ENCODE measurements at places on chromosomes 11 and 22.

DNA sequence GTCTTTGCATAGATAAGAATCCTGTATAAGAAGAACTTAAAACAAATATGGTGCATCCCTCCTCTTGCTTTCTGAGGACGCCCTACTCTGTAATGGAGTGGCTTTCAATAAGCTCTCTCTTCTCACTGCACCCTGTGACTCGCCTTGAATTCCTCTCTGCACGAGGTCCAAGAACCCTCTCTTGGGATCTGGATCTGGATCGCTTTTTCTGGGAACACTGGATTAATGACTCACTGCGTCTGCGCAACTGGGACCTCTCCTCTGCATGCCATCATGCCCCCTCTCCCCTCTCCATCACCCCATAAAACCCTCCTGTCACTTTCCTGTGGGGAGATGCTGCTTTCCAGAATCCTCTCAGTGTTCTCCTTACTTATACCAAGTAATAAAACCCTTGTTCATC lies 15.1 kb upstream of the CABP2 start:
- DNase-seq = no peak

GRCh38 chr11:67609316-67609715 lies 2.6 kb downstream of the NDUFV1 start:
- DNase-seq = no peak

DNA sequence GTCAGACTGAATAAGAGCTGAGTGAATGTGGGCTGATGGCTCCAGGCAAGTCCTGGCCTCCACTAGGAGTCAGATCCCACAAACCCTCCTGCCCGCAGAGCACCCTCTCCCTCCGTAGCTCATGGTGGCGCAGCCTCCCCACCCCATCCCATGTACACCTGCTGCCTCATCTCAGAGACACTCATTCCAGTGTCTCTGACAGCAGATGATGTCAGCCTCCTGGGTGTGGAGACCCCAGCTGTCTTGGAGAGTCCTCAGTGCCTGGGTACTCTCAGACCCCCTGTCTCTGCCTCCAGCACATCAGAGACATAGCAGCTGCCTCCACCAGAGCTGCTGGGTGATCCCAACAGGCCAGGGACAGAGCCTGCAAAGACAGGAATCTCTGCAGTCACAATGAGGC lies 9.5 kb downstream of the IGLL5 start:
- DNase-seq = no peak

DNA sequence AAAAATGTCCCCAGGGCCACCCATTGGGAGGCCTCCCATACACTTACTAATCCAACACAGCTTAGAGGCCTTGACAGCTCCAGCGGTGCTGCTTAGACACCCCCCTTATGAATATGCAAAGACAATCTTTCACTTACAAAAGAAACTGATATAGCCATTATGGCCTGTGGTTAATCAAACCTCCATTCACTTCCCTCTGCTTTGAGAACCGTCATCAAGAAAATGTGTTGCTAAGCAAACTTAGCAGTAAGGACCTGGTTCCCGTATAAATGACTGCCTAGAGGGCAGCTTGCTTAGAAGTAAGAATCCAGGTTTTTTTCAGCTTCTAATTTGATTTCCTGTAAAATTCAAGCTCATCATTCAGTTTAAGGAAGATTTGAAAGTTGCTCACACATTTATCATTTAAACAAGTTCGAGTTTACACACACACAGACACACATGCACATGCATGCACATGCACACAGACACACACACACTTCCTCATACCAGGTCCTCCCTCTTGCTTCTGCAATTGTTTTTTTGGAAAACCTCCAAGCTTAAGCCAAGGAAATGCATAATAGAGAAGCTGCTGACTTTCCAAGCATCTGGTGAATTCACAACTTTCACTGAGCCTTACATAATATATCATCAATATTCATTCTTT lies 137.7 kb upstream of the BLID start:
- no peak for DNase-seq

DNA sequence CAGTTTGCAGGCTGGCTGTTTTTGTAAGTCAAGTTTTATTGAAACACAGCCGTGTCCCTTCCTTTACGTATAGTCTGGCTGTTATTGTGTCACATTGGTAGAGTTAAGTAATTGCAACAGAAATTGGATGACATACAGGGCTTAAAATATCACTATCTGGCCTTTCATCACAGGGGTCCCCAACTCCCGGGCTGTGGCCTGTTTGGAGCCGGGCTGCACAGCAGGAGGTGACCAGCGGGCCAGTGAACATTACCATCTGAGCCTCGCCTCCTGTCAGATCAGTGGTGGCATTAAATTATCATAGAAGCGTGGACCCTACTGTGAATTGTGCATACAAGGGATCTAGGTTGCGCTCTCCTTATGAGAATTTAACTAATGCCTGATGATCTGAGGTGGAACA lies 31.7 kb downstream of the EXT2 start:
- no peak for DNase-seq

DNA sequence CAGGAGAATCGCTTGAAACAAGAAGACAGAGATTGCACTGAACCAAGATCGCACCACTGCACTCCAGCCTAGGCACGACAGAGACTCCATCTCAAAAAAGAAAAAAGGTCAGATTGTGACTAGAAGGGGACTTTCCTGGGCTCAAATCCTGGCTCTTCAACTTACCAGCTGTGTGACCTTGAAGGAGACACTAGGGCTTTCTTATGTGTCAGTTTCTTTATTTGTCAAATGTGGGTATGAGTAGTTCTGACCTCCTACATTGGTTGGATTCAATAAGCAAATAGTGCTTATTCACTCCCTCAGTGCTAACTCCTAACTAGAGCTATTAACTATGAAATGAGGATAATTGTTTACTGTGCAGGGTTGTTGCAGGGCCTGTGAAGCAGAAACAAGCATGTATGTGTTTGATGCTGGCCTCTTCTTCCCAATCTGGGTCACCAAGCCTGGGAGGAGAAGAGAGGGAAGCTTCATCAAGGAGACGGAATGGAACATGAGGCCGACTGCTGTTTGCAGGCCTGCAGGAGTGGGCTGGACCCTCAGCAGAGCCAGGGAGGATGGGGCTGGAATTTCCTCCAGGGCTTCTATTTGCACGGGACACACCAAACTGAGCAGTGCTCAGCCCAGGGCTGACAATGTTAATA lies 22.5 kb downstream of the RHOD start:
- no peak for DNase-seq

DNA sequence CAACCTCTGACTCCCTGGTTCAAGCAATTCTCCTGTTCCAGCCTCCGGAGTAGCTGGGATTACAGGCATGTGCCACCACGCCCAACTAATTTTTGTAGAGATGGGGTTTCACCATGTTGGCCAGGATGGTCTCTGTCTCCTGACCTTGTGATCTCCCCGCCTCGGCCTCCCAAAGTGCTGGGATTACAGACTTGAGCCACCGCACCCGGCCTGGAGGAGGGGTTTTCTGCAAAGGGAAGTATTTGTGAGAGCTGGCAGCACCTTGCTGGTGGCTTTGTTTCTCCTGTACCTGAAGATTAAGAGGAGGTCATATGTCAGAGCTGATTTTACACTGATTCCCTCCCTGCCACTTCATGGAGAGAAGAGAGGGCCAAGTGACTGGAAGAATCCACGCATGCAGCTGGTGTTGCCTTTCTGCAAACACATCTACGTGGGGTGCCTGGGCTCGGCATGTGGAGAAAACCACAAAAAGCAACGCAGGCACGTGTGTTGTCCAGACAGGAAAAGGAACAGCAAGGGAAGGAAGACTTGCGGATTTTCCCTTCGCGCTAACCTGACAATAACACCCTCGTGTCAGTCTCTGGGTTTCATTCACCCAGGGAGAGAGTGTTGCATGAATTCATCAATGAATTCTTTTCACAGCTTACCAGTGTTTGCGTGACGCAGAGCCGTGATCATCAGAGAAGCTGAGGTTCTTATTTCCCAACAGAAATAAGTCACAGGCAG lies 61.9 kb downstream of the TSPAN18 start:
- DNase-seq = no peak

- no peak for DNase-seq
Measured at GRCh38 chr11:62138630-62139425, 15.0 kb downstream of the INCENP start.

DNA sequence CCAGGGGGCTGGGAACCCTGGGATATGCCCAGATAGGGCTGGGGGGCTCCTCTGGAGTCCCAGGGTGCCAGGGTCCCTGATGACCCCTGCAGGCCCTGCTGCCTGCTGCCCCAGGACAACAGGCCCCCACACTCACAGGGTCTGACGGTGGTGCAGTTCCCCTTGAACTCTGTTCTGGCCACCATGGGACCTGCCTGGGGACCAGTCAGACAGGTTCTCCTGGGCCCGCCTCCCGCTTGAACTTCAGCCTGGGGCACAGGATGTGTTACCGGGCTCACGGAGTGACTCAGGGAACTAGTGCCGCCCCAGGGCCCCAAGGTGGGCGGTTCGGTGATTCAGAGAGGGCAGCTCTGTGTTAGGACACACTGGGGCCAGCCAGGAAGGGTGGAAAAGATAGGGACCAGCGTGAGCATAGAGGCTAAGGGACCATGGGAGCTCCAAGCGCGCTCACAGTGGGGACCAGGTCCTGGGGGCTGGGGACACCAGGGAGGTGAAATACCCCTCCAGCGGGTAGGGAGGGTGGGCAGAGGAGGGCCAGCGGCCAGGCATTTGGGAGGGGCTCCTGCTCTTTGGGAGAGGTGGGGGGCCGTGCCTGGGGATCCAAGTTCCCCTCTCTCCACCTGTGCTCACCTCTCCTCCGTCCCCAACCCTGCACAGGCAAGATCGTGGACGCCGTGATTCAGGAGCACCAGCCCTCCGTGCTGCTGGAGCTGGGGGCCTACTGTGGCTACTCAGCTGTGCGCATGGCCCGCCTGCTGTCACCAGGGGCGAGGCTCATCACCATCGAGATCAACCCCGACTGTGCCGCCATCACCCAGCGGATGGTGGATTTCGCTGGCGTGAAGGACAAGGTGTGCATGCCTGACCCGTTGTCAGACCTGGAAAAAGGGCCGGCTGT lies 21.5 kb upstream of the TXNRD2 start:
- no peak for DNase-seq

DNA sequence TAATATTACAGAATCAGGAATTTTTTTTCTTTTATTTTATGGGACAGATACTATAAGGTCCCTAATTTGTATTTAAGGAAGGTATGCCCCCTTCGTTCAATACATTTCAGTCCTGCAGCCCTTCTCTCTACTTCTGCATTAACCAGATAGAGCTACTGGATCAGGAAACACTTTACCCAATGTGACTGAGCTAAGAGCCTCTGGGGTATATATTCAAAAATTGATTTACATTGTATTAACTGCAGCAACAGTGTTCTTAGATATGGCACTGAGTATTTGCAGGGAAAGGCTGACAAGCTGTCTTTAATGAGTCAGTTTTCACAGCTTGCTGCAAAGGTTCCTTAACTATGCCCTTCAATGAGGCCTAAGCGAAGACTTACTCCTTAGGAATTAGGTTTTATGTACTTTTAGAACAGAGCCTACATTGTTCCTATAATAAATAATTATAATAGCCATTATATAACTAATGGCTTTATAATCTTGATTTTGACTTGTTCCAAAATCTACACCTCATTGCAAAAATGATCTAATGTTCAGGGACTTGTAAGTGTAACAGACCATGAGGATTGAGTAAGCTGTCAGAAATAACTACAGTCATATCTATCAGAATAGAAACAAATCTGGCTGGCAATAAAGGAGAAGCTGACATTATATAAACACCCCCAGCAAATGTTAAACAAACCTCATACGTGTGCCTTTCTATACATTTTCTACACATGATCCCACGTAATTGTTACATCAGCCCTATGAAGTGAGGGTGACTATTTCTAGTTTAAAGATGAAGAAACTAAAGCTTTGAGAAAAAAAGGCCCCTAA lies 55.0 kb downstream of the DDI1 start:
- no peak for DNase-seq

DNA sequence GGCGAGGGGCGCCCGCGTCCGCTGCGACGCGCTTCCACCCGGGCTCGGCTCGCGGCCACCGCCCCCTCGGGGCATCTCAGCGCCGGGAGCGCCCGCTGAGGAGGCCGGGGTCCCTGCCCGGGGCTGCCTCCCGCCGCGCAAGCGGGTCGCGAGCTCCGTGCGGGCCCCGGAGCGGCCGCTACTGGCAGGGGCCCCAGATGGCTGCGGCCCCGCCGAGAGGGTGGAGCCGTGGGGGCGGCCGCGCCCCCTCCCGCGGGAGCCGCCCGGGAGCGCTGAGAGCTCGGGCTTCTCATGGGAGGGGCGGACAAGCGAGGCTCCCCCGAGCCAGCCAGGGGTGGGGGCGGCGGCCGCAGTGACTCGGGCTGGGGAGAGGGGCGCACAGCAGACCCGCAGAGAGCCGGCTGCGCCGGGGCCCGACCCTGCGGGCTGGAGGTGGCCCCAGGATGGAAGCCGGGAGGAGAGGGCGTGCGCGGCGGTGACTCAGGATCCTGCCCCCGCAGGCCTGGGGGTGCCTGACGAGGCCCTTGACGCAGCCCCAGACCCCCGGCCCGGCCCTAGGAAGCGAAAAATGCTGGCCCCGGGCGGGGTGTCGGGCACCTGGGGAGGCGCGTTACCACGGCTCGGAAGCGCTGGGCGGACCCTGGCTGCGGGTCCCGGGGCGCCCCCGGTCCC lies 603 bp upstream of the ZFTA start:
- DNase-seq = peak; percentile 62

DNA sequence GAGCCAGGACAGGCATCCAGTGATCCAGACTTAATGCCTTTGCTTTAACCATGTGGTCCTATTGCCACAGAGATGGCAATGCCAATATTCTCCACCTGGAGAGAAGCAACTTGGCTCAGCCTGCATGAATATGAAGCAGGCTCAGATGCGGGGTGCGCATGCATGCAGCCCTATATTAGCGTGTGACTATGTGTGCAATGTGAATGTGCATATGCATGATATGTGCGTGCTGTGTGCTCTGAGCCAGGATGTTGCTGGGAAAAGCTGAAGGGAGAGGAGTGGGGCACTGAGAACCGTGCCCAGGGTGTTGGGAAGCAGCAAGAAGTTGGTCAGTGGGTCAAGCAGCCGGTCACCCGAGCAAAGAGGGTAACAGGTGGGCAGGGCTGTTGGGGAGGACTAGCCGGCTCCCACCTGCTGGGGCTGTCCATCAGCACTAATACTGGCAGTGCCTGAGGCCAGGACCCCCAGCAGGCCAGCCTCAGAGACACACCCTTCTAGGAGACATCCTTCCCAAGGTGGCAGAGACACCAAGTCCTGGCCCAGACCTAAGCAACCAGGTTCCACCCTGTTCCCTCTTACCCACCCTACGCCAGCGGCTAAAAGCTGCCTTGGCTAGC lies 24.8 kb upstream of the MYOD1 start:
- no peak for DNase-seq
